Pericardium fibroblast (primary cell): ENCODE measurements at places on chromosomes 7 and 10. TPM values are rescaled to one million over a fixed set of nuclear protein-coding genes. Genes with fewer than 3 reads are reported as not detected.

HOXA1 gene
- 0.23 and 3.3 TPM in 2 replicates for total RNA-seq

GPR37 gene
- 0.23 TPM in 1 of 2 replicates, not detected in the other for total RNA-seq

DYDC2 gene
- total RNA-seq = not detected in 2 replicates

DGKI gene
- 1.4 TPM in 2 replicates for total RNA-seq

ANKRD26 gene
- 3.4 and 6.9 TPM in 2 replicates for total RNA-seq

LIPK gene
- total RNA-seq = not detected in 2 replicates

PILRA gene
- 2.2 and 5.6 TPM in 2 replicates for total RNA-seq

ACHE gene
- 0.35 and 1.6 TPM in 2 replicates for total RNA-seq

SPDYE8 gene
- not detected in 2 replicates for total RNA-seq

CTNNA3 gene
- not detected in 2 replicates for total RNA-seq
